ENCODE measurements at places on chromosomes 5 and 9.

DNA sequence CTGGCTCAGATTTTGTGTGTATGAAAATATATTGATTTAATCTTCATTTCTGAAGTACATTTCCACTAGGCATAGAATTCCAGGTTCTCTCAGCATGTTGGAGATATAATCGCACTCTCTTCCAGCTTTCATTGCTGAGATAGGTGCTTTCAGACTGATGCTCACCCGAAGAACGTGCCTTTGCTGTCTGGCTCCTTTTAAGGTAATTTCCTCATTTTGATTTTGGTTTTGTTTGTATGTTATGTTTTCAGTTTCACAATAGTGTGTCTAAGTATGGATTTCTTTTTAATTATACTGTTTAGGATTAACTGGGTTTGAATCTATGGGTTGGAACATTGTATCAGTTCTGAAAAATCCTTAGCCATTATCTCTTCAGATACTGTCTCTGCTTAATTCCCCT, 132.0 kb upstream of the NFIB start:
- DNase-seq, result no peak

GRCh38 chr5:44001675-44002380, 387.4 kb downstream of the FGF10 start:
- DNase-seq, result no peak

DNA sequence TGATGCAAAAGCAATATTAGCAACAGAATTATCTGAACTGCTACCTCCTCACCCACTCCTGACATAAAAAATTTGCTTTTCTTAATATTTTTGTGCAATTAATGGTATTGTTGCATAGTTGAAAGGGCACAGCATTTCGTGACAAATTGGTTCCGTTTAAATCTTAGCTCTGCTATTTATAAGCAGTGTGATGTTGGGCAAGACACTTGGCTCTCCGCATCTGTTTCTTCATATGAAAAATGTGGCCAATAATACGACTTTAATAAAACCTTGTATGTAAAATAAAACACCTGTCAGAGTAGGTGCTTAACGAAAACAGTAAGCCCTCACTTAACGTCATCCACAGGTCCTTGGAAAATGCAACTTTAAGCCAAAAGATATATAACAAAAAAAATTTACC, 4.2 kb downstream of the TMEM167A start:
- no peak for DNase-seq

GRCh38 chr9:37040508-37041127, 6.5 kb upstream of the PAX5 start:
- no peak for DNase-seq

- peak; percentile 2 for DNase-seq
Observed at GRCh38 chr5:172603251-172603806, 37.7 kb upstream of the NEURL1B start.

GRCh38 chr5:55062039-55062779, 38.2 kb downstream of the GZMK start:
- no peak for DNase-seq

DNA sequence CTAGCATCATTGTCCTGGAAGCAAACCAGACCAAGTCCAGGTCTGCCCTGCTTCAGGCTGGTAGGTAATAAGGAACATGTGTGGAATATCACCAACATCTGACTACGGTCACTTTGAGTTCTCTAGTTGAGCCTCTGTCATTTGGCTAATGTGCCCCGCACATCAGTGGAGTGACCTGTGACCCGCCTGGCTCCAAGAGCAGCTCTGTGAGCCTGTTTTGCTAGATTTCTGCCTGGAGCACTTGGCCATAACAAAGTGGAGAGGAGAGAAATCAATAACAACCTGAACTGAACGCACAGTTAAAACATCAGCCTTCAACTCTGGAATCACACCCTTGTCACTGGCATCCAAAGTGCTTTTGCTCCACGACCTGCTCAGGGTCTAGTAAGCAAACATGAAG, 115.7 kb downstream of the PPP2R2B start:
- DNase-seq, result no peak

- no peak for DNase-seq
Observed at GRCh38 chr9:129122133-129122532, 10.9 kb downstream of the PTPA start.

- DNase-seq, result no peak
Observed at GRCh38 chr5:89830691-89831090, 578.9 kb downstream of the CETN3 start.

GRCh38 chr9:20513126-20513913, 109.0 kb downstream of the MLLT3 start:
- DNase-seq, result peak; percentile 57

Data from brain microvascular endothelial cell (primary cell).